ENCODE measurements at places on chromosomes 16 and 17.
A peak's percentile ranks its signal among the peaks of the same experiment; 100 is the strongest.

- DNase-seq: no peak
These were observed 28.0 kb downstream of the PIK3R6 start for GRCh38 chr17:8839410-8839935.

DNA sequence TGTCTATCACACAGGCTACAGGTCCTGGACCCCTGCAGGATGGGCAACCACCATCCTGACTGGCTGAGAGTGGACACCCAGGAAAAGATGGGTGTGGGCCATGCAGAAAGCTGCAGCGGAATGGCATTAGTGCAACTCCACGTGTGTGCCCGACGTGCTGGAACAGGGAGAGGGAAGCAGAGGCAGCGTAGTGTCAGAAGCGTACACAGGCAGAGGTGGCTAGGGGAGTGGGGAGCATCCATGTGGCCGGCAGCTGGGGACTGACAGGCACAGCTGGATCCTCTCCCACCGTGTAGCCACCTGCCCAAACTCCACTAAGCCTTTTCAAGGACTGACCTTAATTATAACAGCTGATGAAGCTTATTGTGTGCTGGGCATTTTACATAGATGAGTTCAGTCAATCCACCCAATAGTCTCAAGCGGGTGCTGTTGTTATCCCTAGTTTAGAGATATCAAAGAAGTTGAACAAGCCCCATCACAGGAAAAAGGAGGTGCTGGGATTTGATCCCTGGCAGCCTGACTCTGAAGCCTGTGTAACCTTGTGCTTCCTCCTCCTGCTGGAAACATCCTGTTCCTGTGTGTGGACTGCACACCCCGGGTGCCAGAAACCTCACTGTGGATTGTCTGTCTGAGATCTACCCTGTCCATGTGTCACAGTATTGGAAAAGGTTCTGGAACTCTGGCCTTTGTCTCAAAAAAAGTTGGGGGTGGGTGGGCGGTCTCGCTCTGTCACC lies 114.0 kb downstream of the PRKCA start:
- no peak for DNase-seq

- DNase-seq: no peak
These were observed at the start of gene VEZF1 for GRCh38 chr17:57987581-57988300. Gene VEZF1 (minus strand): TSS chr17:57988254. CDS start chr17:57988111, 143 bp downstream.

DNA sequence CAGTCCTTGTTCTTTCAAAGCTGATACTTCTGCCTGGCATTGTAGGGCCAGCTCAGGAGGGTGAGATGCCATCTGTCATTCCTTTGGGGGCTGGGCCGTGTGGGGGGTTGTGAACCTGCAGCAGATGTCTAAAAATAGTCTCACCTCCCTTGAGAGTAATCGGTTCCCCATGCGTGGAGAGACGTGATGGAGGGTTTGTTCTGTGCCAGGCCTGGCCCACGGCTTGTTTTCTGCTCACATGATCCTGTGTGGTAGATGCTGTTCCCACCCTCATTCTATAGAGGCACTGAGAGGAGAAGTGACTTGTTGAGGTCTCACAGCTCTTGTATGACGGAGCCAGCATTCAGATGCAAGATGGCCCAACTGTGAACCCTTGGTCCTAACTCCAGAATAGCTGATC lies 4.6 kb downstream of the IRF8 start:
- DNase-seq: no peak

- DNase-seq: no peak
These were observed 50.7 kb downstream of the AATF start for GRCh38 chr17:36999471-36999870.

DNA sequence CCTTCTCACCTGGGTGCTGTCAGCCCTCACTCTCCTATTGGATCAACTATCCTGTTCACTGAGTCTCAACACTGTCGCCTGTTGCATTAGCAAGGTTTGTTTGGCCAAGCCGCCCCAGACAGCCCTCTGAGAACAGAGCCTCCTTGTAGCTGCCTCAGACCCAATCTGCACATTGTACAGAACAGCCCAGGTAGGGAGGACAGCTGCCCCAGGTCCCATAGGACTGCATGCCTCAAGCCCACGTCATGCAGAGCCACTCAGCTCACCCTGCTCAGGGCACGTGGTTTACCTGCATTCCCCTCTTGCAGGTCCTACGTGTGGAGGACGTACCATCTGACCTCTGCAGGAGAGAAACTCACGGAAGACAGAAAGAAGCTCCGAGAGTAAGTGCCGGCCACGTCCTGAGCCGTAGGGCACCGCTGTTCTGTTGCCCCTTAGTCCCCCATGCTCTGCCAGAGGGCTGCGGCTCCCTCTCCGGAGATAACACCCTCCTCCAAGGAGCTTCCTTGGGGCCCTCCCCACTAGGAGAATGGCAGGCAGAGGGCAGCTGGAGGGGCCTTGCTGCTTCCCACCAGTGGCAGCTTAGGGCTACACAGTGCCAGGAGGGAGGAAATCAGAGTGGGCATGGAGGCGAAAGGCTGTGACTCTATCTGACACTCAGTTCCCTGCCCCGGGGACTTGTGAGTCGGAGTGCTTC lies 2.8 kb downstream of the SNRNP25 start:
- no peak for DNase-seq

GRCh38 chr17:78329263-78330059 lies 30.4 kb downstream of the SOCS3 start:
- no peak for DNase-seq

DNA sequence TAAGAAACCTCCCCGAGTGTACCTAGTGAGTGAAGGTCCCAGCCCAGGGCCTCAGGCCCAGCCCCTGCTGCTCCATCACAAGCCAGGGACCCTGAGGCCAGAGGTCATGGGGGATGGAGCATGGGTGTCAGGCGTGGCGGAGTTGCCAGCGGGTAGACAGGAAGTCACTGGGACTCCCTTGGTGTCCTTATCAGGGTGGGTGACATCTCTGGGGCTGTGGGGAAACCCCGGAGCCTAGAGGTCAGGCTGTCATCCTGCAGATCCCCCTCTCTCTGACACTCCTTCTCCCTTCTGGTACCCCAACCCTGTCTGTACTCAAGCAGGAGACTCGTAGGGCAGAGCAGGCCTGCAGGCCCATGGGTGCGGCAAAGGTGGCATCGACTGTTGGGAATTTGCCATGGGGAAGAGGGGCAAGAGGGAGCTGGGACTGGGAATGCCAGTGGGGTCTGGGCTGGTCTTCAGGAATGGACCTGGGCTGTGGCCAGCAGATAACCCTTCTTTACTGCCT lies 10.8 kb upstream of the ADGRG1 start:
- DNase-seq: no peak

- DNase-seq: no peak
These were observed 24.4 kb downstream of the NAA60 start for GRCh38 chr16:3467921-3468320.

- DNase-seq: no peak
These were observed 85.1 kb downstream of the PRKCA start for GRCh38 chr17:66387392-66387981.

- no peak for DNase-seq
These were observed 42.7 kb downstream of the NT5M start for GRCh38 chr17:17345686-17346427.

DNA sequence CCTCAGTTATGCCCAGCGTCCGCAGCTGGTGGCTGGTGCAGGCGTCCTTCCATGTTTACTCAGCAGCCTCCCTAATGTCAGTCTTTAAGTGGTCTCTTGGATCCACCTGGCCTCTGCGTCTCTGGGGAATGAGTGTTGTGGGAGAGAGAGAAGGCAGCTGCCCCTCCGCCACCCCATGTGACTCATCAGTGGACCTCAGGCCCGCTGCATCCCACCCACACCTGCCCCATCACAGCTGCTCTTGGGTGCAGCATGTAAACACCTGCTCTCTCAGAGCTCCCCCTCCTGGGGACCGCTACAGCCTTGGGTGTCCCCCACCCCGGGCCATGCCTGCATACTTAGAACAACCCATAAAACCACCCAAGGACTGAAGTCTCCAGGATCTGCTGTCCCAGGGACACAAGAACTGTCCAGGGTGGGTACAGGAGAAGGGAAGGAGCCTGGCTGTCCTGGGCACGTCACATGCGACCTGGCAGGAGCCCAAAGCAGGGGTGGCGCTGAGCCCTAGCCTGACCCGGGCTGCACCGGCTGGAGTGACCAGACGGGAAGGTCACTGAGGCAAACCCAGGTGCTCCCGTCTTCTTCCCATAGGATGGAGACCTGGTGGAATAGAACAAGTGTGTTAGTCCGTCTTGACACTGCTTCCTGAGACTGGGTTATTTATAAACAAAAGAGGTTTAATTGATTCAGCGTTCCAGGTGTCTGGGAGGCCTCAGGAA lies 4.2 kb downstream of the C16orf90 start:
- no peak for DNase-seq

DNA sequence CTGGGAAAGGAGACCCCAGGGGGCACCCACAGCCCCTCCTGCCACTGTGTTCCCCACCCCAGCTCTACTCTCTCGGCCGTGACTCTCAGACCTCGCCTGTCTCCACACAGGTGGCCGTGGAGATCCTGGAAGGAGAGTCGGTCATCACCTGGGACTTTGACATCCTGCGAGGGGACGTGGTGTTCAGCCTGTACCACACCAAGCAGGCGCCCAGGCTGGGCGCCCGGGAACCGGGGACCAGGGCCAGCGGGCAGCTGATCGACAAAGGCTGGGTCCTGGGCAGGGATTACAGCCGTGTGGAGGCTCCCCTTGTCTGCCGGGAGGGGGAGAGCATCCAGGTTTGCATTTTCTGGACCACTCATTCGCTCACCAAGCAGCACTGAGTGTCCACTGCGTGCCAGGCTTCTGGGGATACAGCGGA lies 25.4 kb downstream of the NAGPA start:
- DNase-seq: no peak

GRCh38 chr17:3475812-3476610 lies at the start of gene ASPA:
Gene ASPA (plus strand): TSS chr17:3475997. CDS start chr17:3476160, 163 bp downstream.
- no peak for DNase-seq

DNA sequence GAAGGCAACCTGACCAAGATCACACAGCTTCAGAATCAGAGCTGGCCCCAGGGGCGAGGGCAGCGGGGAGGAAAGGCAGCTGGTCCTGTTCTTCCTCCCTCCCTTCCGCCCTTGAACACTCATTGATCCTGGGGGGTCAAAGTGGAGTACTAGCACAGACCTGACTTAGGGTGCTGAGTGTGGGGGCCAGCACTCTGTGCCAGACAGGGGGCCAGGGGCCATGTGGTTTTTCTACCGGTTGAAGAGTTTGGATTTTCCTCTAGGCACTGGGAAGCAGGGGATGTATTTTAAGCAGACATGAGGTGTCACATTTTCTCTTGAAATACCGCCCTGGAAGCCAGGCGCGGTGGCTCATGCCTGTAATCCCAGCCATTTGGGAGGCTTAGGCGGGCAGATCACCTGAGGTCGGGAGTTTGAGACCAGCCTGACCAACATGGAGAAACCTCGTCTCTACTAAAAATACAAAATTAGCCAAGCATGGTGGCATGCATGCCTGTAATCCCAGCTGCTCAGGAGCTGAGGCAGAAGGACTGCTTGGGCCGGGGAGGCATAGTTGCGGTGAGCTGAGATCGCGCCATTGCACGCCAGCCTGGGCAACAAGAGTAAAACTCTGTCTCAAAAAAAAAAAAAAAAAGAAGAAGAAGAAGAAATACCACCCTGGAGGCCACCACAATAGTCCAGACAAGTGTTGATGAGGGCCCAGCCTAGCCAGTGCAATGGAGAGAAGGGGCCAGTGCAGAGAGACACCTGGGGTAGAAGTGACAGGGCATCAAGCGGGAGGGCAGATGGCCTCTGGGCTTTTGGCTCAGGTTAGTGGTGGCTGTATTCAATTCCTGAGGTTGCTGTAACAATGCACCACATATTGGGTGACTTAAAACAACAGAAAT lies 15.3 kb downstream of the OSBPL7 start:
- DNase-seq: no peak

GRCh38 chr17:10674704-10675103 lies 17.6 kb upstream of the MYH3 start:
- DNase-seq: no peak

GRCh38 chr17:7237761-7238419 lies 1.4 kb downstream of the PHF23 start:
- DNase-seq: no peak

- DNase-seq: no peak
These were observed 2.1 kb upstream of the SBK1 start for GRCh38 chr16:28289939-28290858.

- DNase-seq: no peak
These were observed 37.9 kb downstream of the TSC2 start for GRCh38 chr16:2085669-2086068.

- no peak for DNase-seq
These were observed 375.3 kb downstream of the WWOX start for GRCh38 chr16:78474762-78475161.

DNA sequence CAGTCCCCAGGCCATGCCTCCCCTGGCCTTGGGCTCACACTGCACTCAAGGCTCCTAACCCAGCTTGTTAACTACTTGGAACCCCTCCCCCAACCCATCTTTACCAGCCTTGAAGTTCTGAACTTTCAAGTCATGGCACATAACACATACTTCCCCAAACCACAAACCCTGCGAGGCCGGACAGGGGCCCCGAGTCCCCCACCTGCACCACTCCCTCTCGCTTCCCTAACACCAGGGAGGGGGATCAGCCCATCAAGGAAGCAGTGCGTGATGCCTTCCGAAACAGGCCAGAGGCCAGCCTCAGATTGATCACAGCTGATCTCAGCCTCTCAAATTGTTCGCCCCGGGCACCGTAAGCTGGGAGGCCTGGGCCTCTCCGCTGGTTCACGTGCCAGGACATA lies 3.0 kb upstream of the NLRC3 start:
- no peak for DNase-seq

GRCh38 chr17:77141846-77142449 lies 1.2 kb downstream of the SEC14L1 start:
- no peak for DNase-seq

DNA sequence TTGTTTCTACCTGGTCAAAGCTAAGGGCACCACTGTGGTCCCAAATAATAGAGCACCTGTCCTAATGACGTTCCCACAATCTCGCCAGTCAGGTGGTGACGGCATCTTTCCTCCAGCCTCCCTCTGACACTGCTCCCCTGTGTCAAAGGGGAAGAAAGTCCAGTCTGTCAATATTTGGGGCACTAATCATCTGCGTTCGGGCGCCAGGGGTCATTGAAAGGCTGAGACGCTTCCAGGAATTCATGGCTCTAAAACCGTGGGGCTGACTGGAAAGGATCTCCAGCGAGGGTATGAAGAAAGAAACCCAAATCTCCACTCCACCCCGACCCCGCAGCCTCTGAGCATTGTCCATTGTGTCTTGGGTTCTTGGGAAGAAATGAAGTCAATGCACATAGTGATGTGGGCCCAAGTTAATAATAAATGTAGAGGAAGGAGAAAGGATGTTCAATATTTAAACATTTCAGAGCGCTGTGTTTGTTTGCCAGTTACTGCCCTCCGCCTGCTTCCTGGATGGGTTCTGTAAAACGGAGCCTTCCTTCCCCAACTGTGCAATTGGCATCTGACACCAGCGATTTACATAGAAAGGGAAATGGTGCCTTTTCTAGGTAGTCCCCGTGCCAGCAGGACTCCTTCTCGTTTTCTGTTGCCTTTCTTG lies 103.2 kb downstream of the SOCS1 start:
- DNase-seq: peak; percentile 43

DNA sequence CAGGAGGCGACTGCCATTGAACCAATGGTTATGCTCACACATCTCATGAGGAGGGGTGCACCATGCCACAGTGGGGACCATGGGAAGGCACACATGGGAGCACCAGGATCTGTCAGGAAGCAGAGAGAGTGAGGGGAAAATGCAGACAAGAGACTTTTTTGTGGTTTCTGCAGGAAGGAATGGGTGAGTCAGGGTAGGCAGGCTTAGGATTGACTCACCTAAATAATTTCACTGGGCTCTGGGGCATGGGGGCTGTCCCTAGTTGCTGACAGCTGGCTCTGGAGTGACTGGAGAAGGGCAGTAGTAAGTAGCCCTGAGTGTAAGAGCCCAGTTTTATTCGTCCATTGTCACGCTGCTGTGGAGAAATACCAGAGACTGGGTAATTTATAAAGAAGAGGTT lies 202.4 kb downstream of the AXIN2 start:
- DNase-seq: no peak

- no peak for DNase-seq
These were observed 47.8 kb upstream of the ACSF3 start for GRCh38 chr16:89045881-89046280.
